A549 (cell line): ENCODE measurements at places on chromosomes 1 and 21. TPM values are rescaled to one million over a fixed set of nuclear protein-coding genes. Genes with fewer than 3 reads are reported as not detected.

DNA sequence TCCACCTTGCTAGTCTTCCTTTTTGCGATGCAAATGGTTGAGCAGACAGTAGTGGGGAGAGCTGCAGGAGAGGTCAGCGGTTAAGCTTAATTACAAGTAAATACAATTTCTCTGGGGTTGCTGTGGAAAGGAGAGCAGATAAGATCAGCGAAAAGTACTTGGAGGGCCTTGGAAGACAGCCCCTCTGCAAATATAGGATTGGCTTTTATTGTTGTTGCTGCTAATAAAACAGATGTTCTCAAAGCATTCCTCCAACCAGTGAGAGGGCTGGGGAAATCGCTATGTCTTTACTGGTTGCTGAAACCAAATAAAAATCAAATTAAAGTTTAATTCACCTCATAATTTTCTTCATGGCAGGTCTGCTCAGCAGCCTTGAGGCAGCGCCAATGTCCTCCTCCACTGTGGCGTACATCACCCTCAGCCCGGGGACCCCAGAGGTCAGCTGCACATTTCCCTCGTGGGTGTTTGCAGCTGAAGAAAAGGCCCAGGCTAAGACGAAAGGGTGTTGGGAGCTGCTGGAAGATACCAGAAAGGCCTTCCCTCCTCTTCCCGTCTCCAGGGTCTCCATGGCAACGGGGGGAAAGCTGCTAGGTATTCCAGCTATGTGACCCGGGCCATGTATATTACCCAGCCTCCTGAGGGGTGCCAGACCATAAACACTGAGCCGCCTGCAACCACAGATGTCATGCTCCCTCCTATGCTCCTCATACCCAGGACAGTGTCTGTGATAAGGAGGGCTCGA lies 54.6 kb upstream of the POU2F1 start:
- DNase-seq = no peak

Gene CCDC17
- polyA plus RNA-seq = 0.26 to 0.66 TPM (median 0.49 TPM) in 3 replicates

DNA sequence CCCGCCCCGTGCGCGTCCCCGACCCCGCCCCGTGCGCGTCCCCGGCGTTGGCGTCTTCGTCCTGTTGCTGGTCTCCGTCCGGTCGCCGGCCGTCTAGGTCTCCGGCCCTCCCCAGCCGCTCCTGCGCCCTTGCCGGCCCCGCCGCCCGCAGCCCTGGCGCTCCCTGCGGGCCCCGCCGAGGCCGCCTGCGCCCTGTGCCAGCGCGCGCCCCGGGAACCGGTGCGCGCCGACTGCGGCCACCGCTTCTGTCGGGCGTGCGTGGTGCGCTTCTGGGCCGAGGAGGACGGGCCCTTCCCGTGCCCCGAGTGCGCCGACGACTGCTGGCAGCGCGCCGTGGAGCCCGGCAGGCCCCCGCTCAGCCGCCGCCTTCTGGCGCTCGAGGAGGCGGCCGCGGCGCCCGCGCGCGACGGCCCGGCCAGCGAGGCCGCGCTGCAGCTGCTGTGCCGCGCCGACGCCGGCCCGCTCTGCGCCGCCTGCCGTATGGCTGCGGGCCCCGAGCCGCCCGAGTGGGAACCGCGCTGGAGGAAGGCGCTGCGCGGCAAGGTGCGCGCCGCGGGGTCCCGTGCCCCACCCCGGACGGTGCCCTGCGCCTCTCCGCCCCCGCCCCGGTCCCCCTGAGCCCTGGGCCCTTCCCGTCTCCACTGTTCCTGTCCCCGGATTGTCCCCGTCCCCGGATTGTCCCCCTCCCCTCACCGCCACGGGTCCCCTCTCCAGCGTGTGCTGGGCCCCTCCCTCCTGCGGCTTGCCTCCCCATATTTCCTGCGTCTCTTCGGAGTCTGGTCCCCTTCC lies at the start of gene RNF187:
Gene RNF187, plus strand, starts transcription at position 47 of the 789 bp plus-strand sequence.
- no peak for DNase-seq

Gene CEP170
- polyA plus RNA-seq = 30.4 to 32.6 TPM (median 31.0 TPM) in 3 replicates

- no peak for DNase-seq
Observed at GRCh38 chr1:228784181-228784580, 48.9 kb downstream of the RHOU start.

Gene SLC45A3
- 2.5 to 3.4 TPM (median 3.3 TPM) in 3 replicates for polyA plus RNA-seq

- DNase-seq = peak; percentile 94
Observed at GRCh38 chr1:240312872-240313271, 221.2 kb downstream of the FMN2 start.

- no peak for DNase-seq
Observed at GRCh38 chr1:226656201-226656600, 82.9 kb downstream of the ITPKB start.

GRCh38 chr1:159510229-159510541 lies 25.6 kb downstream of the OR10J5 start:
- DNase-seq = no peak

DNA sequence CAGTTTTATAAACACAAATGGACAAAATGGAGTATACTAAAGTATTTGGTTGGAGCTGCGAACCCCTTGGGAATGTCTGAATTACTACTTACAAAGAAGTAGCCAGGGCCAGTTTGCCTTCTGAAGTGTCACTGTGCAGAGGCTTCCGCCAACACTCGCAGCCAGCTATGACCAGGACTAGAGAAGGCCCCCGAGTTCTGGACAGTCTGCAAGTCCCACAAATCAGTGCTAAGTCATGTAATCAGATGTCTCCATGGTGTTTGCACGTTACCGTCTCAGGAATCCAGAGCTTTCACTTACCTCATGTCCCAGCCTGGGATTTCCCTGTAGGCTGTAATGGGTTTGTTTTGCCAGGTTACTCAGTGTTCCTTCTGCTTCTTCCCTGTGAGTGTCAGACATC lies 106.6 kb upstream of the SPAG17 start:
- no peak for DNase-seq

GRCh38 chr1:28591708-28592320 lies at the start of gene RAB42:
RAB42 (plus strand) TSS chr1:28592265; CDS start chr1:28592512, 247 bp downstream.
- no peak for DNase-seq

DNA sequence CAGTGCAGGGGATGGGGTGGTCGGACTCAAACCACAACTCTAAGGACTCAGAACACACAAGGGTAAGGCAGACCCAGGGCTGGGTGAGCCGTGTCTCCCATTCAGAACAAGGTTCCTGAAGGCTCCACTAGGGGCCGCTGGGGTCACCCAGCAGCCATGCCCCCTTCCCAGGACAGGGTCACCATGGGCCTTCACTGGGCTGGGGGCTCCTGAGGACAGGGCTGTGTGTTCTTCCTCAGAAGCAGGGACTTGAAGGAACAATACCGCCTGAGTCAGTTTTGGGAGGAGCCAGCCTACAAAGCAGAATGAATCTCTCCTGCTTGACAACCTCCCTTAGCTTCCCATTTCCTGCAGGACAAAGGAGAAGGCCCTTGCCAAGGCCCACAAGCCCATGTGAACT lies 15.4 kb downstream of the RIMS3 start:
- DNase-seq = no peak

Gene WDR4
- 32.2 to 36.0 TPM (median 35.0 TPM) in 3 replicates for polyA plus RNA-seq

Gene CYYR1
- not detected in 3 replicates for polyA plus RNA-seq

- DNase-seq = no peak
Observed at GRCh38 chr1:61368876-61369275, 286.5 kb downstream of the NFIA start.
